Nephron progenitor cell (in vitro differentiated cells): ENCODE measurements at places on chromosomes 3 and 15.

DNA sequence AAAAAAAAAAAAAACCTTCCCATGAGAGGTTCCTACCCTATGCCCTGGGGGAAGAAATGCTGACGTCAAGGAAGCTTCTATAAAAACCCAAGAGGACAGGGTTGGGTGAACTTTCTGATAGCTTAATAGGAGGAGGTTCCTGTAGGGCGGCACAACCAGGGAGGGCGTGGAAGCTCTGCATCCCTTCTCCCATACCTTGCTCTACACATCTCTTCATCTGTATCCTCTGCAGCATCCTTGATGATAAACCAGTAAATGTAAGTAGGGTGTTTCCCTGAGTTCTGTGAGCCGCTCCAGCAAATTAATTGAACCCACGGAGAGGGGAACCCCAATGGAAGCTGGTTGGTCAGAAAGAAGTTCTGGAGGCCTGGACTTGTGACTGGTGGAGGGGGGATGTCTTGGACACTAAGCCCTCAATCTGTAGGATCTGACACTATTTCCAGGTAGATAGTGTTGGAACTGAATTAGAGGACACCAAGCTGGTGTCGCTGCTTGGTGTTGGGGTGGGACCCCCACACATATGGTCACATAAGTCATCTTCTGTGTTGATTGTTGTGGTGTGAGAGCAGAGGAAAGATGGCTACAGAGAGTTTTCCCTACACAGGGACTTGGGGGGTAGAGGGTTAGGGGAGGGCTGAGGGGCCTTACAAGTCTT, 91.5 kb downstream of the ST6GAL1 start:
- peaks cover 54% of the 10 kb centered on the region for H3K4me1 ChIP-seq
- H3K36me3 ChIP-seq, result peaks cover 58% of the 10 kb centered on the region
- H3K27me3 ChIP-seq, result peaks cover 4% of the 10 kb centered on the region
- no peak overlapping the region for H3K4me3 ChIP-seq
- H3K27ac ChIP-seq, result peak overlapping the region; percentile 69

- no peak for DNase-seq
- no peak overlapping the region for H3K27ac ChIP-seq
- no peak overlapping the region for H3K4me3 ChIP-seq
Measured at GRCh38 chr3:174126990-174127758, 729.6 kb downstream of the NLGN1 start.

DNA sequence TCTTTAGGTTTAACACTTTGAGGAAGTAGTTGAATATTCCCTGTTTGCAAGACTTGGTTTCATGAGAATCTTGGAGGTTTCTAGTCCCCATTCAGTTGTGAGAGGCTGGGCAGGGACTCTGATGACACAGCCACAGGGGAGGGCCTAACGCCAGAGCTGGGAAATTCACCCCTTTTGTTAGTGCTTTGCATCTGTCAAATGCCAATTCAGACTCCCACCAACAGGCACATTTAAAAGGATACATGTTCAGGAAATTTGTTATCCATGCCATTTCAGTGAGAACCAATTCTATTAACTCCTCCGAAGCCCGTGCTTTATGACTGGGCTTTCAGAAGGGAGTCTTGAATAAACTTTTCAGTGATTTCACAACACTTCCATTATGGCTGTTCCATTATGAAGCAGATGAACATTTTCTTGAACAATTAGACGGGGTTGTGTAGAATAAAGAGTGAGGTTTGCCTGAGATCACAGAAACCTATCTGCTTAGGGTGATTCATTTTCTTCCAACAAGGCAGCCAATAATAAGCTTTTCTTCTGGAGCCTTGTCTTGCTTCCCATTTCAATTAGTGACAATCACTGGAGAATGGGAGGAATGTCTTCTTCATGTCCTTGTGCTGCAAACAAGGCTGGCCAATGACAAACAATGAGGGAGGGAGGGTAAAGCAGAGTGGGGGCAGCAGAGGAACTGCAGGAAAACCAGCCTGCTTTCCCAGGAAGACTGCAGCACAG, 90.6 kb downstream of the SOX14 start:
- no peaks in the 10 kb centered on the region for H3K27me3 ChIP-seq
- no peak for DNase-seq
- peaks cover 32% of the 10 kb centered on the region for H3K4me1 ChIP-seq
- H3K27ac ChIP-seq, result no peak overlapping the region

DNA sequence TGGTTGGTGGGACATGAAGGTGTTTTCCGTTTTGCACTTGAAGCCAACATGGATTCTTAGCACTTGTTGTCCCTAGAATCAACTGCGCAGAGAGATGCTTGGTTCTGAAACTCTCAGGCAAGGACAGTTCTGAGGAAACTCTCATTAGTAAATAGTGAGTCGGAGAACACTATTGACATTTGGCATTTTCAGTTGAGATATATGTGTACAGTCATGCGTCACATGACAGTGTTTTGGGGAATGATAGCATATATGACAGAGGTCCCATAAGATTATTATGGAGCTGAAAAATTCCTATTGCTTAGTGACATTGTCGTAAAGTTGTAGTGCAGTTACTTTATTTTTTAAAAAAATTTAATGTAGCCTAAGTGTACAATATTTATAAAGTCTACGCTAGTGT, 5.8 kb downstream of the APBA2 start:
- peaks cover 55% of the 10 kb centered on the region for H3K4me1 ChIP-seq
- H3K27ac ChIP-seq, result no peak overlapping the region
- DNase-seq, result no peak
- peaks cover 4% of the 10 kb centered on the region for H3K27me3 ChIP-seq
- H3K4me3 ChIP-seq, result no peak overlapping the region
- peaks cover 7% of the 10 kb centered on the region for H3K36me3 ChIP-seq

DNA sequence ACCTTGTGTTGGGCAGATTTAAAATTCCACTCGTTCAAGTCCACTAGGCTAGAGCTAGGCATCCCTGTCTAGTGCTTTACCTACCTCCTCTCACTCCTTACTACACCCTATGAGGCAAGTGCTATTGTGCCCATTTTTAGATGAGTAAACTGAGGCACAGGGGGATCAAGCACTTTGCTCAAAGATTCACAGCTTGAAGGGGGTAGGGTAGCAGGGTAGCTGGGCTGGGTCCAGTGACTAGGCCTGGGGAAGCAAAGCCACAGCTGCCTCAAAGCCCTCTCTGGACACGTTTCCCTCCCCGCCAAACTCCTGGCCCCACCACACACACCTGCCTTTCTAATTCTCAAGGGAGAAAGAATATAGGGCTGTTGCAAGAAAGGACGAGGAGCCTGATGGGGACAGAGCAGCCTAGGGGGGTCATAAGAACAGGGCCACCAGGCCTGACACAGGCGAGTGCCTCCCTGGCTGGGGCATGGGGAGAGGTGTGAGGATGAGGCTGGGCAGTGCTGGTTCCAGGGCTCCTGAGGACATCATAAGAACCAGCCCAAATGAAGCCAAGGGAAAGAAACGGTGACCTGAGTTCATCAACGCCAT, 34.8 kb upstream of the SFMBT1 start:
- no peak overlapping the region for H3K4me3 ChIP-seq
- H3K27ac ChIP-seq, result no peak overlapping the region
- peaks cover 21% of the 10 kb centered on the region for H3K4me1 ChIP-seq
- peaks cover 10% of the 10 kb centered on the region for H3K27me3 ChIP-seq

DNA sequence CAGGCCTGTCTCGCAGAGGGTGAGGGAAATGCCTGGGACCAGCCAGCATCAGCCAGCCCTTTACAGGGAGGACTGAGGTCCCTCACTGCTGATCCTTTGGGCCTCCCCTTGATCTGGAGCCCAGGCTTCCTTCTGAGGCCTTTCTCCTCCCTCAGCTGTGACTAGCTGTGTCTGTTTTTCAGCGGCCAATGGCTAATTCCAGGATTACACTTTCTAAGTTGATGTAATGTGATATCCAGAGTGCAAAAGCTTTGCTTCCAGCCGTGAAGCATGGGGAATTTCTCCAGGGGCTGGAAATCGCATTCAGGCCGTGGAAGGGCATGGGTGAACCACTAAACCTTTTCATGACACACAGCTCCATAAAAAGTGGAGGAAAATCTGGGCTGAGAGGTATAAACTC, 157.6 kb downstream of the SHQ1 start:
- peak overlapping the region; percentile 48 for H3K27ac ChIP-seq
- peak; percentile 28 for DNase-seq
- H3K4me3 ChIP-seq, result no peak overlapping the region

GRCh38 chr15:92346063-92346462, 47.6 kb upstream of the ST8SIA2 start:
- DNase-seq, result no peak
- H3K4me3 ChIP-seq, result no peak overlapping the region

DNA sequence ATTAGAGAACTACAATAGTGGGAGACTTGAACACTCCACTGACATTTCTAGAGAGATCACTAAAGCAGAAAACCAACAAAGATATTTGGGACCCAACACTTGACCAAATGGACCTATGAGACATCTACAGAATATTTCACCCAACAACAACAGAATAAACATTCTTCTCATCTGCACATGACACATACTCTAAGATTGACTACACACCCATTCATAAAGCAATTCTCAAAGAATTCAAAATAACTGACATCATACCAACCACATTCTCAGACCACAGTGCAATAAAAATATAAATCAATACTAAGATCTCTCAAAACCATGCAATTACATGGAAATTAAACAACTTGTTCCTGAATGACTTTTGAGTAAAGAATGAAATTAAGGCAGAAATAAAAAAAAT, 473.7 kb downstream of the LPP start:
- DNase-seq, result no peak
- no peak overlapping the region for H3K4me3 ChIP-seq
- H3K27me3 ChIP-seq, result no peaks in the 10 kb centered on the region
